Small intestine (tissue), 16 donors: ENCODE measurements at places on chromosomes 7 and 10. TPM values are rescaled to one million over a fixed set of nuclear protein-coding genes. Genes with fewer than 3 reads are reported as not detected.

C10orf53 gene
- not detected for polyA plus RNA-seq

PTN gene
- polyA plus RNA-seq = 1.1 TPM

NOS3 gene
- 0.54 TPM for polyA plus RNA-seq

FEZF1 gene
- polyA plus RNA-seq = not detected

OPN1SW gene
- not detected for polyA plus RNA-seq

GHRHR gene
- 0.07 TPM for polyA plus RNA-seq

COPS6 gene
- 92.0 TPM for polyA plus RNA-seq

LRRTM3 gene
- not detected for polyA plus RNA-seq

GSTO2 gene
- 13.2 TPM for polyA plus RNA-seq

CUL2 gene
- polyA plus RNA-seq = 9.2 TPM

EPDR1 gene
- 8.5 TPM for polyA plus RNA-seq

SLC18A3 gene
- not detected for polyA plus RNA-seq

CHST15 gene
- 5.0 TPM for polyA plus RNA-seq

NKX2-3 gene
- polyA plus RNA-seq = 10.0 TPM

GCK gene
- polyA plus RNA-seq = not detected

PRSS2 gene
- polyA plus RNA-seq = 154 TPM

CLDN3 gene
- polyA plus RNA-seq = 236 TPM

TTYH3 gene
- 32.0 TPM for polyA plus RNA-seq

ALOX5 gene
- 20.9 TPM for polyA plus RNA-seq

UCN3 gene
- 5.8 TPM for polyA plus RNA-seq

IFIT2 gene
- 4.9 TPM for polyA plus RNA-seq

IDI1 gene
- 79.5 TPM for polyA plus RNA-seq

CRTAC1 gene
- not detected for polyA plus RNA-seq

PPIF gene
- 42.7 TPM for polyA plus RNA-seq
